ENCODE measurements at places on chromosomes 5 and 9. TPM values are rescaled to one million over a fixed set of nuclear protein-coding genes. Genes with fewer than 3 reads are reported as not detected.

CDH10 gene
- 2.6 TPM for total RNA-seq

PCDHGA1 gene
- 0.39 TPM for total RNA-seq

SETX gene
- total RNA-seq, result 62.4 TPM

PCDHAC1 gene
- total RNA-seq, result 0.06 TPM

ZNF300 gene
- total RNA-seq, result 6.0 TPM

AGXT2 gene
- not detected for total RNA-seq

FBXO4 gene
- 6.2 TPM for total RNA-seq

ARL14EPL gene
- total RNA-seq, result not detected

HCN1 gene
- total RNA-seq, result not detected

RNF183 gene
- total RNA-seq, result not detected

ARHGEF37 gene
- 8.5 TPM for total RNA-seq

TBCA gene
- total RNA-seq, result 180 TPM

FOXD4 gene
- not detected for total RNA-seq
